ENCODE measurements at places on chromosomes 2 and 18.
A peak's percentile ranks its signal among the peaks of the same experiment; 100 is the strongest.

DNA sequence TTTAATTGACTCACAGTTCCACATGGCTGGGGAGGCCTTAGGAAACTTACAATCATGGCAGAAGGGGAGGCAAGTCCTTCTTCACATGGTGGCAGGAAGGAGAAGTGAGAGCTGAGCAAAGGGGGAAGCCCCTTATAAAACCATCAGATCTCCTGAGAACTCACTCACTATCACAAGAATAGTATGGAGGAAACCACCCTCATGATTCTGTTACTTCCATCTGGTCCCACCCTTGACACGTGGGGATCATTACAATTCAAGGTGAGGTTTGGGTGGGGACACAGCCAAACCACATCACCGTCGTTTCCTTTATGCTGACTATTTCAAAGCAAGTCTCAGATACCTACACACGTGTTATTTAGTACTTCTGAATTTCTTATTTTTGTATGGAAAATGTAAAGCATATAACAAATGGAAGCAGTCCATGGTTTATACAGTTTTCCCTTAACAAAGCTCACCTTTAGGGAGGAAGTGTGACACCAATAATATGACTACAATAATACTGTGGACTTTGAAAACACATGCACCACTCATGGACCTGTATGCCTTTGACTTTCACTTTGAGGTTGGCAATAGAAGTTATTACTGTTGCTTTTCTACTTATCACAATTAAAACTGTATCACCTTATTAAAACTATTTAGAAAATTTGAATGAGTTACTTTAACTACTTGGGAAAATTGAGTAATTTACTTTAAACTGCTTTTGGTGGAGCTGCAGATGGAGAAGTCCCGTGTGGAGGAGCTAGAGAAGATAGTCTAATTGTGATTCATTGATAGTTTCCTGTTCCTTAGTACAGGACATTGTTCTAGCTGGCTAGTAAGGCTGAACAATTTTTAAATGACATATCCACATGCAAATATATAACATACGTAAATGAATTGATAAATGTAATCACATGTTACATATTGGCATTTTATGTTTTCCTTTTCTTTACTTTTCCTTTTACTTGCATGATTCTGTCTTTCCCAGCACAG lies 37.3 kb downstream of the MTCL1 start:
- no peak for DNase-seq

DNA sequence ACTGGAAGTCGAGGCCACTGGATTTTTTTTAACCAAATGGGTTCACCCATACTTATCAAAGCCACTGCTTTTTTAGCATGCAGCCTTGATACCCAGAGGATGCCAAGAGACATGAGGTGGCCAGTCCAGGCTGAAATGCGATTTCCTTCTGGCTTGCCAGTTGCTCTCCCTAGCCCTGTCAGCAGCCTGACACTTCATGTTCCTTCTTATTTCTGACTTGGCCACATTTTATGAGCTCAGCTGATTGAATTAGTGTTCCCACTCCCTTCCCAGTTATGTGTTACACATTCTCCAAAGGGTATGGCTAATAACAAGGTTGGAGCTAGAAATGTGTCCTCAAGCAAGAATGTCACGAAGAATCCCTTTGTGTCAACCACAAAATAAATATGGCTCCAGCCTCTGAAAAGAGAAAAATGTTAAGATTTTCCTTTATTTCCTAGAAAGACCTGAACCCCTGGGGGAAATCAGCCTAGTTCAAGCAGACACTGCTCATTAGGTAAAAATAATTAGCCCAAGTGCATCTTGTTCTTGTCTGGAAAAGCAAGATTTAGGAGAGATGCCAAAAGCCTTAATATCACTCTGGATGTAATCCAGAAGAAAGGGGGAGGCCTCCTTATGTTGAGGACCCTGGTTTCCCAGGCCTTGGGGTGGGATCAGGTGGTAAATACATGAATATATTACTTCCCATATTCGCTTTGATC lies 121.7 kb upstream of the TACR1 start:
- DNase-seq, result no peak

- no peak for DNase-seq
Measured at GRCh38 chr2:235494716-235495372, 1.0 kb downstream of the AGAP1 start.

DNA sequence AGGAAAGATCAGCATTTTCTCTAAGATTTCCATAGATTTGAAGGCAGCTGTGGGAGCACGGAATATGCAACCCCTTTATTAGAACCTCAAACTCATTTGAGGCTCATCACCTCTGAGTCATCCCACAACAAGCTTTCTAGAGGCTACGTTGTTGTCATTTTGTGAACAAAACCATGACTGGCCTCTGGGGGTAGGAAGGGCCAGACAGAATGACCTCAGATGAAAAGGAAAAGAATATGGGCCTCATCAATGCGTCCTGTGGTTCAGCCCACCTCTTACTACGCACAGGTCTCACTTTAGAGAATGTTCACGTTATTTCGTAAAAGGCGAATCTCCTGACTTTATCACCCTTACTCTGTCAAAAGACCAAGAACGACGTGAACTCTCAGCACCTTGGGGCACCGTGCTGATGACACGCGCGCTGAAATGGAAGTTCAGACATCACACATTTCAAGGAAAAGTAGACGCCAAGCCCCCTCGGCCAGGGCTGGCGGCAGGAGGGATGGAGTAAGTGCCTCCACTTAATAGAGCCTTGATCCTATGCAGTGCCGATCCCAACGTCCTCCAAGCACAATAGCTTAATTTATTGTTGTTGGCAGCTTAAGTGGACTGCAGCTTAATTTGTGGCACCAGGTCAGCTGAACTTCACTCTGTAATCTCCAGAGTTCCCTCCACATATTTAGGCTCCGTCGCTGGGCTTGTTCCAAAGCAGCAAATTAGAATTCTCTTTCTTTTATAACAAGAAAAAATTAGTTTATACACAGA lies 208.3 kb downstream of the EIPR1 start:
- peak; percentile 21 for DNase-seq

- no peak for DNase-seq
Measured at GRCh38 chr18:63318889-63319382, 633 bp downstream of the BCL2 start.

GRCh38 chr2:204738721-204739120 lies 193.4 kb downstream of the PARD3B start:
- no peak for DNase-seq

GRCh38 chr2:222989431-222989830 lies 62.6 kb upstream of the KCNE4 start:
- no peak for DNase-seq

DNA sequence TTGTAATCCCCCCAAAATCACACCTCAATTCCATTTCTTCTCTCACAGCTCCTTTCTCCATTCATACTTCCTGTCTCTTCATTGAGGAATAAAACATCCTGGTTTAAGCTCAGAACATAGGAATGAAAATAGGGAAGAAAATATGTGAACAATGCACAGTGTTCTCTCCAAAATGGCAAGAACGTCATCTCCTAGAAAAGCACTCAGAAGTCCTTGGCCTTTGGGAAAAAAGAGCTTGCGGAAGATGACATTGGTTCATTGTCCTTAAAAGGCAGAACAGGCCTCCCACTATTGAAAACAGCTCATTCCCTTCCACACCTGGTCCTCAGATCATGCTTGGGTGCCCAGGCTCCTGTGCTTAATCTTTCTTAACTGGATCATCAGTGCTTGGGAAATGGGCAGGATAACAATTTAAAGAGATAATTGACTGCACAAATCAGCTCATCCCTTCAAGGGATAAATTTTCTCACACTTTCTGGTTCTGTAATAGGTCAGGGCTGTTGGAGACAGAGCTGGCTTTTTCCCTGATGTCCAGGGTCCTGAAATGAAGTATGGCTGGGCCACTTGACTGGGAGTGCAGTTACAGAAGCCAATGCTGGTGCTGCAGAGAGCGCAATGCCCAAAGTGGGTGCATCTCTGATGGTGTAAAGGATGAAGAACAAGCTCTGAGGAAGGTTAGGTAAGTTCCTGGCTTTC lies 69.2 kb downstream of the MARCHF4 start:
- no peak for DNase-seq

DNA sequence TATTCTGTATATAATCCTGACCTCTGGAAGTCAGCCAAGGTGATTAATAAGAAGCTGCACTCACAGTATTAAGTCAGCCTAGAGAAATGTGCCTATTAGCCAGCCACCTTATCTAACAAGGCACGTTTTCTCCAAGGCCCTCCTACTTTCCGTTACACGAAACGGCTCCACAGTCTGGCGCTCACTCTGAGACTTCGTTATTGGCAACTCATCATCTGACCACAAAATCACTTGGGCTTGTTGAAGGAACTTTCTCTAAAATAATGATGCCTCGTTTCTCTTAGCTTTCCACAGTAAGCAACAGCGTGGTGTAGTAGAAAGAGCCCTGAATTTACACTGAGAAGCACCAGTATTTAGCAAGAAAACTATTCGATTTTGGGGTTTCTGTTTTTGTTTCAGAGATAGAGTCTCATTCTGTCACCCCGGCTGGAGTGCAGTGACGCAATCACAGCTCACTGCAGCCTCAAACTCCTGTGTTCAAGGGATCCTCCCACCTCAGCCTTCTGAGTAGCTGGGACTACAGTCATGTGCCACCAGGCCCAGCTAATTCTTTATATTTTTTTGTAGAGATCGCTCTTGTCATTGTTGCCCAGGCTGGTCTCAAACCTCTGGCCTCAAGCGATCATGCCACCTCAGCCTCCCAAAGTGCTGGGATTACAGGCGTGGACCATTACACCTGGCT lies 53.6 kb upstream of the SLC14A1 start:
- DNase-seq, result no peak

DNA sequence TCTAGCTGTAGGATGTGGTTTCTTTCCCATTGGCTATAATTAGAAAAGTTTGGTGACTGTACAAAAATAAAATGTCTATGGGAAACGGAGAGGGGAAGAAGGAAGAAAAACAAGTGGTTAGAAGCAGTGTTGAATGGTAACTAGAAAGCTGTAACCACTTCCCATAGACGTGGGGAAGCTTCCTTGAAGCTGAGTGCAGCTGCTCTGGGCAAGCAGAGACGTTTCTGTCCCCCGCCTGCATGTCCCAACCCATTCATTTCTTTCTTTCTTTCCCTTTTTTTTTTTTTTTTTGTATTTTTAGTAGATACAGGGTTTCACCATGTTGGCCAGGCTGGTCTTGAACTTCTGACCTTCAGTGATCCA lies 367.8 kb upstream of the HS6ST1 start:
- no peak for DNase-seq

DNA sequence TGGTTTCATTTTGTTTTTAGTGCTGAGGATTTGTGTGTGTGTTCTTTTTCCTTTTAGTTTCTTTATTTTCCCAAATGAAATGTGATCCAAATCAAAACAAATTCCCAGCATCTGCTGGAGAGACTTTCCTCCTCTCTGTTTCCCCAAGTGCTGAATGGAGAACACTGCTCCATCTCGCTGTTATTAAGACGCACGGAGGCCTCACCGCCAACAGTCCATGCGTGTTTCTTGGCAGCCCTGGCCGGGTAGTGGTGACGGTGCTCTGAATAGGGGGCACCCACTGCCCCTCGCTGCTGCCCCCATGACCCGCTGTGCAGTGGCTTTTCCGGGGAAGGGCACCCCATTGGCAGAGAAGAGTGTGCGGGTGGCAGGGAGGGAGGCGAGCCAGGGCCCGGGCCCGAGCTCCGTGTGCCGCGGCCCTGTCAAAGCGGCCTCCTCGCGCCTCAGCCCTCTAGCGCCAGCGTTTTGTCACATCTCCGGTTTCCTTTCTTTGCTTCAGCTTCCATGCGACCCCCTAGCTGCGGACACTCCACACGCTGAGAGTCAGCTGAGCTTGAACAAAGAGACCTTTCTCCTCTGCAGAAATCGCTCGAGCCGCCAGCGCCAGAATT lies 473.7 kb upstream of the SALL3 start:
- DNase-seq, result no peak

Data from dermis microvascular lymphatic vessel endothelial cell (primary cell).